Chondrocyte (in vitro differentiated cells): ENCODE measurements at places on chromosomes 2 and 18.

DNA sequence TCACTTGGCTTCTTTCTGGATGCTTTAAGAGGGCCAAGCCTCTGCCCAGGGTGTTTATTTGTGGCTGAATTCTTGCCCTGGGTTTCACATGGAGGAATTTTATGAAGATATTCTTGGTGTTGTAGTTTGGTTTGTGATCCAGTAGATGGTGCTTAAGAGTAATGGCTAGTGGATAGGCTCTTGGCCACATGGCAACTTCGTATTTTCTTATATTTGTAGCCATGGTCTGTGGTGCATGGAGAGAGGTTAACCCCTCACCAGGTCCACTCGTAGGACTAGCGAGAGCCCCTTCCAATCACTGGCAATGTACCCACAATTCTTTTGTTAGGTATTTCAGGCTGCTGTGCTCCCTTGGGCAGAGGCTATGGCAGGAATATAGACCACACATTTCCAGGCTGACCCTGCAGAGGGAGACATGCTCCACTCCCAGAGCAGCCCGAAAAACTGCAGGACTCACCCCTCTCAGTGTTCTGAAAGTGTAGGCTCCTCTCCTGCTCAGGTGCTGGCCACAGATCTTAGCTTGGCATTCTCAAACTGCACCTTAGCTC is 582.1 kb upstream of the SETBP1 start:
- no peak for DNase-seq

DNA sequence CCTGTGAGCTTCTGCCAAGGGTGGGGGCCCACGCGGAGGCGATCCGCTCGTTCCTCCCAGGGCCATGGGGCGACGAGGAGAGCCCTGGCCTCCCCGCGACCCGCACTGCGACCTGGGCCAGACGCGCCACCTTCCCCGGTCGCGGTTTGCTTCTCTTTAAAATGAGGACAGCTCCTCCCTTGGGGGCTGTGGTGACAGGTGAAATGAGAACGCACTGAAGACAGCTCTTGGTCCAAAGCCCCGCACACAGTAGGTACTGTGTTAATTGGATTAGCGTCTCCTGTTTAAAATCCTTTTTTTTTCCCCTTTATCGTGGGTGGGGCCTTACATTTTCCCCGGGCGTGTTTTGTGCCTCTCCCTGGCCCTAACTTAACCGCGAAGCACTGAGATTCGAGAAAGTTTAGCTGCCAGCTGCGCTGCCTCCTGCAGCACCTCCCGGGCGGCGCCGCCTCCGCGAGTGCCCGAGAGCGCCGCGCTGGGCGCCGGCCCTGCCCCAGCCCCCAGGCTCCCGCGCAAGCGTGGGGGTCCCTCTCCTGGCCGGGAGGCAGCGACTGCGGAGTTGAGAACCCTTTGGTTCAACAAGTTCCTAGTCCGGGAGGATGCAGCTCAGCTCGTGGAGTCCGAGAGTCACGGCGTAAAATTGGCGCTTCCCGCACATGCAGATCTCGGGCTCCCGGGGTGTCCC is 1.1 kb downstream of the HPCAL1 start:
- DNase-seq, result no peak

DNA sequence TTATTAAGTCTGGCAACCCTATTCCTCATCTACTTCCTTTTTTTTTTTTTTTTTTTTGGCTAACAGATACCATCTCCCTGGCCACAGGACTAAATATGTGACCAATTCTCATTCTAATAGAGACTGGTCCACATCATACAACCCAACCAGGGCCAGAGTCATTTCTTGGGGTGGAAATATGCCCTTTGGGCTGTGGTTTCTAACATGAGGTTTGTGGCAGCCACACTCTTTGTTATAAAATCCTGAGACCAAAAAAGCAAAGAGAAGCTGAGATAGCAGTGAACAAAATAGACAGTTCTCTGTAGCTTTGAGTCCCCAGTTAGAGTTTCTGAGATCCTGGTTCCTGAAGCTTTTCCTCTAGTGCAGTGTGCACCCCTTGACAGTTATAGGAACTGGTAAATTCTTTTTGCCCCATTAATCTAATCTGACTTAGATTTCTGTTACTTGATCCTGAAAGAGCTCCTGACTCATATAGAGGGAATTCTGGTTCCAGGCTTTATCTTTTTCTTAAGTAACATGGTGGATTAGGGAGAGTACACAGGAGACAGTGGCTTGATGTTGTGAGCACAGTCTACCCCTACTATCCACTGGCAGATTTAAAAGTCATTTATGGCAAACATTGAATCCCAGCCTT is 86.8 kb downstream of the MAIP1 start:
- no peak for DNase-seq

DNA sequence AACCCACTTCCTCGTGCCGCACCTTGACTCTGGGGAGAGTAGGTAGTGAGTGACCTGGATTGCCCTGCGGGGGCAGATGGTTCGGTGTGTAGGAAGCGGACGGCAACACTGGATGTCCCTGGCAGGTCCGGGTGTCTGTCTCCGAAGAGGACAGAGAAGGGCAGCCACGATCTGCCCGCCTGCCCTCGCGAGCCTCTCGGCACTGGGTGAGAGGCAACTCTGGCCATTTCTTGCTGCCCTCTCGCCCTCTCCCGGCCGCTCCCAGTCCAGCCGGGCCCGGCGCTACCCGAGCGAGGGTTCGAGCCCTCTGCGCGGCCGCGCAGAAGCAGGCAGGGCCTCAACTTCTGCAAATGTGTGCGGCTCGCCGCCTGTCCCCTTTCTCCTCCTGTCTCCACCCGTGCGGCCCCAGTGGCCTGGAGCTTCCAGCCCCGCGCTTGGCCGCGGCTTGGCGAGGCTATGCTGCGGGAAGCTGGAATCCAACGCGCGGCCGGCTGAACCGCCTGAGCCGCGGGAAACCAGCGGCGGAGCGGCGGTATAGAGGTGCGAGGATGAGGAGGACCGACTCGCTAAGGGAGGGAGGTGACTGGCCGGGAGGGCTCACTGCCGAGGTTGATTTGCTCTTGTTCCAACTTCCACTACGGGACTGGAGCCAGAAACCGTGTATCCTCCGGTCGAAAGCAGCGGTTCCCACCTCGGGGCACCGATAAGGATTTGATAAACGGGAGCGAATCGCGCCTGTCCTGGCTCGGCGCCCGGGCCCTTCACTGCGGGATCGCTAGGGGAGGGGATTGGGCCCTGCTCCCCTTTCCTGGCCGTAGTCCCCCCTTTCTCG is 1.5 kb downstream of the EPAS1 start:
- DNase-seq, result no peak

- no peak for DNase-seq
Observed at GRCh38 chr2:53572696-53573095, 194.9 kb upstream of the CHAC2 start.

- DNase-seq, result no peak
Observed at GRCh38 chr2:44392338-44392943, 30.7 kb downstream of the CAMKMT start.

- no peak for DNase-seq
Observed at GRCh38 chr2:37875403-37875906, 49.6 kb upstream of the RMDN2 start.

DNA sequence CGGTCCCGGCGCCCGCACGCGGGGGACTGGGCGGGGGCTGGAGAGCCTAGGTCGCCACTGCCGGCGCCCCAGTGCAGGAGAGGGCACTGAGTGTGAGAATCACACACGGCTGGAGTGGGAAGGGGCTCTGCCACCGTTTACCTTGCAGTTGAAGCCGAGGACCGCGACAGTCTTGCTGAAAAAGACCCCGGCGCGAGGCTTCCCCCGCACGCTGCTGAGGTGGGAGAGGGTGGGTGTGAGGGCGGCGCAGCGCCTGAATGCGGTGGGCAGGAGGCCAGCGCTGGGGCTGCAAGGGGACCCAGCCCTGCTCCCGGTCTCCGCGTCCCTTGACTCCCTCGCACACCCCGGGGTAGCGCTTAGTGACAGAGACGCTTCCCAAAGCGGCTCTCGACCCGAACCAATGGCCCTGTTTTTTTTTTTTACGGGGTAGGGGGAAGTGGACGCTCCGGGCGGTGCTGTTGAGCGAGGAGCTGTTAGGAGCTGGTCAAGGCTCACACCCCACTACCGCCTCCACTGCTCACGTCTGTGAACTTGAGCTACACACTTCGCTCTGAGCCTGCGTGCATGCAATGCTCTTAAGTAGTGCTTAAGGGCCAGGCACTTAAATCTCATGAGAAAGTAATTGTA is 794 bp downstream of the NOTO start:
- peak; percentile 77 for DNase-seq

DNA sequence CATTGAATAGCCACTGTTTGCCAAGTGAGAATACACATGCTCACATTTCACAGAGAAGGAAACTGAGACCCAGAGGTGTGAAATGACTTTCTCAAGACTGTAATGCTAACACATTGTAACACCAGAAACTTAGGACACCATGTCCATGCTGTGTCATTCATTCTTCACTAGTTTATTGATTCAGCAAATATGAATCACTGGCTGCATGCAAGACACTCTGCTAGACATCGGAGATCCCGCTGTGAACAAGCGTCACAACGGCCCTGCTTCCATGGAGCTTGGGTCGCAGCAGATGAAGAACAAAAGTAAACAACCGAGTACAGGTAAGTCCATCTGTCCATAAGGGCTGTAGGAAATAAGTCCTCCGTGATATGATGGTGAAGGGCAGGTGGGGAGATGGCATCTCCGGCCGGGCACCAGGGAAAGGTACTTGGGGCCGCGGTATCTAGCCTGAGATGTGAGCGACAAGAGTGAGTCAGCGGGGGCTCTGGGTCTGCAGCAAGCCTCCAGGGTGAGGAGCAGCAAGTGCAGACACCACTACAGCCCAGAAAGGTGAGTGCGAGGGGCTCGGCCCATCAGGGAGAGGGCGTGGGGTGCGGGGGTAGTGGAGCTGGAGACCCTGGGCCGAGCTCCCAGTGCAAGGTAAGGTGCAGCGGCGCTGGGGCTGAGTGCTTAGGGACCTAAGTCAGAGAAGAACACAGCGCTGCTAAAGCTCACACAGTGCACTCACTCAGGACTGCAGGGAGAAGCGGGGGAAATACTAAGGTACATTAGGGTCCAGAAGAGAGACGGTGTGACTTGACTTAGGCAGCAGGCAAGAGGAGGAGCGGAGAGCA is 391.2 kb downstream of the FBXO15 start:
- DNase-seq, result no peak

- DNase-seq, result no peak
Observed at GRCh38 chr18:8503248-8503647, 106.0 kb upstream of the RAB12 start.

- no peak for DNase-seq
Observed at GRCh38 chr2:19857100-19857499, 44.7 kb downstream of the TTC32 start.

GRCh38 chr2:75634945-75635344 is 11.6 kb upstream of the MRPL19 start:
- DNase-seq, result no peak

GRCh38 chr2:200661477-200661876 is 75.7 kb downstream of the AOX1 start:
- no peak for DNase-seq

- DNase-seq, result no peak
Observed at GRCh38 chr2:222280795-222281194, 18.0 kb downstream of the PAX3 start.

DNA sequence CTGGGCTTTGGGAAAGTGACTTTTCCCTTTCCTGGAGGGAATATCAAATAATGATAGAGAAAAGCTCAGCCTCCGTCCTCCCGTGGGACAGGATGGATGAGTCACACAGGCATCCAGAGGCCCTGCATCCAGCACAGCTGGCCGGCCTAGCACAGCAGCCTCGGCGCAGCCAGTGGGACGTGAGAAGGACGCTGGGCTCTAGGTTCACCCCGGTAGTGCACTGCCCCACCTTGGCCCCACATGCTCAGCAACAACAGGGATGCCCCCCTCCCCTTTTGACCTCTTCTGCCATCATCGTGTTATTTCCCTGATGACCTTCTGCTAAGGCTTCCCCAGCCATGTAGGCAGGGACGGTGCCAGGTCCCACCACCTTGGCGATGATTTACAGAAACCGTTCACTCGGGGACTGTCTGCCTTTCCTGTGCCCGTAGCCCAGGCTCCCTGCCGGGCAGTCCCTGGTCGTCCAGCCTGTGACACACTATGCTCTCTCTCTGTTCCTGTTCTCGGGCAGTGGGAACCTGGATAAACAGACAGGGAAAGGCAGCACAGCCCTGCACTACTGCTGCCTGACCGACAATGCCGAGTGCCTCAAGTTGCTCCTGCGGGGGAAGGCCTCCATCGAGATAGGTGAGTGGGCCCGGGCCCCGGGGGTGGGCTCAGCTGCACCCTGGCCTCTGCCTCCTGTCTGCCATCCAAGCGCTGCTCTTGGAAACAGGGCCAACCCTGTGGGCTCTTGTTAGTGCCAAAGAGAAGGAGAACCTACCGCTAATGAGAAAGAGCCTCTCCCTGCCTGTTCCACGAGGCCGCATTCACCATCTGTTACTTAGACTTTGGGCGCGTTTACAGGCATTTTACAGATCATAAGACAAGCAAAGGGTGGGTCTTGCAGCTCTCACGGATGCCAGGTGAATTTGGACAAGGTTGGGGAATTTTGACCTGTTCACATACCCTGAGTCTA is 44.6 kb downstream of the ITGB1BP1 start:
- no peak for DNase-seq

DNA sequence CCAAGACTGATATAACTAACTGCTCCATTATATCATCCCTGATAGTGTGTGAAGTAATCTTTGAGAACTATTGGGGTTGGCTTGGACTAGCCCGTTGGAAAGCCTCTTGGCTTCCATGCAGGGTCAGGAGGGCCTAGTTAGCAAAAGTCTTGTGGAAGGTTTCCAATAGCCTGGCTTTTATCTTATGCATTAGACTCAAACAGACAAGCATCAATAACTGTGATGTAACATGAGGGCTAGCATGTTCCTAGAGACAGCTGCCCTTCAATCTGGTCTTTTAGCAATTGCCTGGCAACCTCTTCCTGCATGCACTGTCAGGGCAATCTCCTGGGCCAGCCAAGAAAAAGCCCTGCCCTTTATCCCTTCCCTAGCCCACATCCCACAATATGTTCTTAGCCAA is 18.2 kb downstream of the SLC8A1 start:
- DNase-seq, result no peak

GRCh38 chr2:7997279-7997678 is 684.6 kb upstream of the ID2 start:
- no peak for DNase-seq

GRCh38 chr18:35458677-35459441 is 38.9 kb downstream of the INO80C start:
- DNase-seq, result no peak

- no peak for DNase-seq
Observed at GRCh38 chr2:54775710-54776109, 52.2 kb downstream of the EML6 start.

DNA sequence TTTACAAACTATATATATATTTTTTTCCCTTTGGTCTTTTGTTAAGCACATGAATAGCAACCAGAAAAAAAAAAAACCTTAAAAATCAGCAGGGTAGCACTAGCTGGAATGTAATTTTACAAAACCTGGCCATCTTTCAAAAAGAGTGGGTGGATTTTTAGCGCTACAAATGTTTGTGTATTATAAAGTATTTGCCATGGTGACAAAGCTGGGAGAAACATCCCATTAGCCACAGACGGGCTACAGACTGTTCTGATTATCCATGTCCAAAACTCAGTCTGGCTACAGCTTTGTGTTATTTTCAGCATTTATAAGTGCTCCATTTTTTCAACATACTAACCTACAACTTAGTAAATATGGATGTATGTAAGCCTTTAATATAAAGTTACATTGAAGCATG is 249.5 kb upstream of the TANK start:
- DNase-seq, result no peak
